ENCODE measurements at places on chromosomes 4 and X.

- no peak for DNase-seq
These were observed 847.8 kb downstream of the TRIML1 start for GRCh38 chr4:188987011-188987410.

- no peak for DNase-seq
These were observed 101.3 kb downstream of the DCHS2 start for GRCh38 chr4:154390324-154390723.

- no peak for DNase-seq
These were observed 77.8 kb downstream of the GRID2 start for GRCh38 chr4:92381616-92382015.

DNA sequence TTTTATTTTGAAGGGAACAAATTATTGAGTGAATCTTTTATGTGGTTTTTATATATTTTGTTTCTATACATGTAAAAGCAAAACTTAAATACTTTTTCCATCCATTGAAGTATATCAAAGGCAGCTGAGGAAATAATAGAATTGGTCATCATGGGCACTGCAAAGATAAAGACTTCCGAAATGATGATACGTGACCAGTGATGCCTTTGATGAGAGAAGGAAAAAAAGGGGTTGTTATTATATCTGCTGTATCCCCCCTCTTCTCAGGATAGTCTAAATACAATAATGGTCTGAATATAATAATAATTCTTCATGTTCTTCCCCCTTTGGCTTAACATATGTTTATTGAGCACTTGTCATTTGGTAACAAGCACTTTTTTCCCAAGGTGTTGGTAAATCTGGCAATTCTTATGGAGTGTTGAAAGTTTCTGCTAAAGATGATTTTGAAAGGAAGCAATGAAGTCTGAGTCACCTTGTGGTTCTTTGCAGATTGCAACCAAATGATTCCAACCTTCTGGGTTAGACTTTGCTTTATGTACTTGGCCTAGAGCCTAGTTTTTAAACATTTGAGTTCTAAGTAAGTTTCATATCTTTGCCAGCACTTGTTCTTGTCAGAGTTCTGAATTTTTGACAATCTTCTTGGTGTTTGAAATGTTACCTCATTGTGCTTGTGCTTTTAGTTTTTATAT, 60.8 kb downstream of the USP9X start:
- DNase-seq = no peak

GRCh38 chr4:2811830-2812611, 19.1 kb downstream of the SH3BP2 start:
- peak; percentile 55 for DNase-seq

- DNase-seq = no peak
These were observed 130.6 kb downstream of the IL1RAPL1 start for GRCh38 chrX:28717864-28718263.

DNA sequence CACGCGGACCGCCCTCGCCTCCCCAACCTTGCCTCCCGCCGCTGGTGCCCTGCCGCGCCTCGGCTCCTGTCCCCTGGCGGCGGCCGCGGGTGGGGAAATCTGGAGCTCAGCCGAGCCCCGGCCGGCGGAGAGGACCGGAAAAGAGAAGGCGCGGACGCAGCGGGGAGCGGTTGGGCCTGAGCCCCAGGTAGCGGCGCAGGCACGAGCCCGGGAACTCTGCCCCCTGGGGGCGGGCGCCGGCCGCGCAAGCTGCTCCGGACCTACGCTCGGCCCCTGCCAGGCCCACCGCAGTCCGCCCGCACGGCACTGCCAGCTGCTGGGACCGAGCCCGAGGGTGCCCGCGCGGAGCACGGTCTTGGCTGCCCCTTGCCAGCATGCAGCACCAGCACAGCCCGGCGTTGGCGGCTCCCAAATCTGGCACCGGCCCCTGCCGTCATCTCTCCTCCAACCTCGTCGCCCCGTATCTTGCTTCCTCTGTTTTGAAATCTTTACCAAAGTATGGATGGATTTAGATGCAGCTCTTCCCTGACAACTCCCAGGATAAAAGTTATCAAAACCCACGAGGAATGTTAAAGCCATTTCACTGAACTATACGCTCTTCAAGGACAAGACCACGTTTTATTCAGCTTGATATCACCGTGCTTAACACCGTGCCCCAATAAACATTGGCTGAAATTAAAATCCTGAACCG, at the start of gene PRSS12:
Gene PRSS12, minus strand, starts transcription at position 161 of the 691 bp plus-strand sequence. CDS start 283 bp downstream, outside the sequence.
- DNase-seq = peak; percentile 56

- no peak for DNase-seq
These were observed 1544.6 kb downstream of the C4orf33 start for GRCh38 chr4:130640592-130640991.

- no peak for DNase-seq
These were observed 365.7 kb downstream of the PPP3CA start for GRCh38 chr4:100981447-100982204.

GRCh38 chr4:132114885-132115284, 1034.2 kb upstream of the PCDH10 start:
- no peak for DNase-seq

- DNase-seq = no peak
These were observed 40.4 kb downstream of the NSG1 start for GRCh38 chr4:4427121-4427870.

- no peak for DNase-seq
These were observed 20.2 kb downstream of the CNGA2 start for GRCh38 chrX:151754641-151755215.

- no peak for DNase-seq
These were observed 261.5 kb downstream of the IL1RAPL1 start for GRCh38 chrX:28848707-28849106.

DNA sequence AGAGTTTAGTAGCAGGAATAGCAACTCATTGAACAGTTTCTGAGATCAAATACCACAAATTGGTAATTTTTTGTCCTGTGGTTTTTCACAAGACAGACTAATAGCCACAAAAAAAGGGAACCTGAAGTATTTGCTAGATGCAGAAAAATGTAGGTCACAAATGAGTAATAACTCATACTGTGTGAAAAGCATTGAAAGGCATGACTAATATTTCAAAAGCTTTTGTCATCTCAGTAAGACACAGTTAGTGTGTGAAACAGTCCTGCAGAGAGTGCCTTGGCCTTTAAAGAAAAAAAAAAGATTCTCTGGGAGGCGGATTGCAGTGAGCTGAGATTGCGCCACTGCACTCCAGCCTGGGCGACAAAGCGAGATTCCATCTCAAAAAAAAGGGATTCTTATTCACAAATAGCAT, 31.4 kb upstream of the SLC25A31 start:
- no peak for DNase-seq

DNA sequence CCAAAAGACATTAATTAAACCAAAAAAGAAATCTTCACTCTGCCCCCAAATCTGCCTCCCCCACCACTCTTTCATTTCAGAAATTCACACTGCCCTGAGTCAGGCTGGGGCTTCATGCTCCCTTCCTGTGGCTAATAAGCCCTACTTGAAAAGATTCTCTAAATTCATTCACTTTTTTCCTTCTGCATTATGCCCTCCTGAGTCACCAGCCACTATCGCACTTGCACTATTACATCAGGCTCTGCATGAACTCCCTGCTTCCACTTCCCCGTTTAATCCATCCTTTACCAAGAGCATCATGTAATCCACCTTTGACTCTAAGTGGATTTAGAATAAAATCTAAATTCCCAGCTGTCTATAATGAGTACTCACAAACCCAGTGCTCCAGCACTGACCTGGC, 295.4 kb upstream of the KLF3 start:
- DNase-seq = no peak

- DNase-seq = no peak
These were observed 11.2 kb downstream of the CSTF2 start for GRCh38 chrX:100831219-100831946.

- DNase-seq = no peak
These were observed 74.1 kb upstream of the PPP3CA start for GRCh38 chr4:101421386-101421785.

- DNase-seq = no peak
These were observed 59.0 kb downstream of the ELF4 start for GRCh38 chrX:130051176-130051845.

GRCh38 chr4:126843492-126844067, 789.2 kb upstream of the INTU start:
- DNase-seq = no peak

DNA sequence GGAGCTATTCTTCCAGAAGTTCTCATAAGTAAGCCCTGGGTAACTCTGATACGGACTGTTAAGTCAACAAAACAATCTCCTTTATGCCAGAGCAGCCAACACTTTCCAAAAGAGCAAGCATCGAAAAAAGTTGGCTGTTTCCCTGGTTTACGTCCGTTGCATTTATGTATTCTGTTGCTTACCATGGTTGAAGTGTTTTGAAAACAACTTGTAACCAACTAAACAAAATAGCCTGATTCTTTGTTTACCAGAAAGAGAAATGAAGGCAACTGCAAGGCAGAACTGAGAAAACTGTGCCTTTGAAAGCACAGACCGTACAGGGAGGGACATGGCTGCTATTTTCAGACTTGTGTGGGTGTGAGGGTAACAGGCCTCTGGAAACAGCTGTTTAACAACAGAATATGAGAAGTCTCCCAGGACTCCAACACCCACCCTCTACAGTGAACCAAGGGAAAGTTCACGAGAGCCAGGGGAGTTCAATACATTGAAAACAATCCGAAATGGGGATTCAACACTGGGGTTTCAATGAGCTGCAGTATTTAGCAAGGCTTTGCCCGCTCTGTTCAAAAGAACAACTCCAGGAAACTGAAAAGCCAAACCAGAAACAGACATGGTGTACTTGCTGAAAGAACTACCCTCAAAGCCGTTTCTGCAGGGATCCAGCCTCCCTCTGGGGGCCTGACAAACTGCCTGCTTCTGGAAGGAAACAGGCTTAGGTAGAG, 95.8 kb upstream of the EGFL6 start:
- no peak for DNase-seq

- no peak for DNase-seq
These were observed 94.1 kb upstream of the HPRT1 start for GRCh38 chrX:134365904-134366303.

DNA sequence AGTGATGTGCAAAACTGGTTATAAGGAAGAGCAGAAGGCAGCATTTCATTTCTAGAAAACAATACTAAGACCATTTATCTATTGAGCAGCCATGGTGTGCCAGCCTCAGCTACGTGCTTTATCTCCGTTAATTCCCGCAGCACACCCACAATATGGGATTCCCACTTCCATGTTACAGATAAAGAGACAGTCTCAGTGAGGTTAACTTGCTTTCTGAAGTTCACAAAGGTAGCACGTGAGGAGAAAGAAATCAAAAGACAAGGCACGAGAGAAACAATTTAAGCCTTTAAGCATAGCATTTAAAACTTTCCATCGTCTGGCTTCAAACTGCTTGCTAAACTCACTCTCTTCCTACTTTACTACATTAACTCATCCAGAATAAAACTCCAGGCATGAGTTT, 8.0 kb upstream of the RPL34 start:
- DNase-seq = no peak

DNA sequence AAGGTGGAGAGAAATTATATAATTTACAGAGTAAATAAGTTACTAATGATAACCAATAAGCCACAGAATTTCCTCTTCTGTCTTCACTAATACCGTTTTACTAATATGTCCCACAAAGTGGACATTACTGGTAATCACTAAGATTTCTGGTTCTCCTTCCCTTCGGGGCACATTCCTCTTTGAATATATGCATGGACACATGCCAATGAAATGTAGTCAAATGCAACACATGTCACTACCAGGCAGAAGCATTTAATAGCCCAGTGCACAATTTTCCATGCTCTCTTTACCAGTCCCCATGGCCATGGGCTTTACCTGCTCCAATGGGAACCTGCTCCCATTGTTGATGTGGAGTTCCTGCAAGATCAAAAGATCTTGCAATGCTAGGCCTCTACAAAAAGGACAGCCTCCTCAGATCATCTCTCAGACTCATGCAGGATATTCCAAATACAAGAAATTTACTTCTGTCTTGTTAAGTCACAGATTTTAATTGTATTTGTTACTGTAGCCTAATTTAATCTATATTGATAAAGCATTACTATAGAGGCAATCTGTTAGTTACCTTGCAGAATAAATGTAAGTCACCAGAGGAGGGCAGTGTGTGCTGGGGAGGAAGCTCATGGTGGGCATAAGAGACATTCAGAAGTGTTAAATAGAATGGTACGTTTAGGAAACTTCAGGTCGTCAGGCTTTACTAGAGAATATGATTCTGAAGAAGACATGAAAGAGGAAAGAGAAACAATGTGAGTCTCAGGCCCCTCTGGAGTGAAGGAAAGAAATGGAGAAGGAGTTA, 37.1 kb upstream of the INPP4B start:
- no peak for DNase-seq

- DNase-seq = no peak
These were observed 405.7 kb upstream of the GALNT7 start for GRCh38 chr4:172762895-172763294.

- no peak for DNase-seq
These were observed 32.1 kb upstream of the PARM1 start for GRCh38 chr4:74900862-74901261.

DNA sequence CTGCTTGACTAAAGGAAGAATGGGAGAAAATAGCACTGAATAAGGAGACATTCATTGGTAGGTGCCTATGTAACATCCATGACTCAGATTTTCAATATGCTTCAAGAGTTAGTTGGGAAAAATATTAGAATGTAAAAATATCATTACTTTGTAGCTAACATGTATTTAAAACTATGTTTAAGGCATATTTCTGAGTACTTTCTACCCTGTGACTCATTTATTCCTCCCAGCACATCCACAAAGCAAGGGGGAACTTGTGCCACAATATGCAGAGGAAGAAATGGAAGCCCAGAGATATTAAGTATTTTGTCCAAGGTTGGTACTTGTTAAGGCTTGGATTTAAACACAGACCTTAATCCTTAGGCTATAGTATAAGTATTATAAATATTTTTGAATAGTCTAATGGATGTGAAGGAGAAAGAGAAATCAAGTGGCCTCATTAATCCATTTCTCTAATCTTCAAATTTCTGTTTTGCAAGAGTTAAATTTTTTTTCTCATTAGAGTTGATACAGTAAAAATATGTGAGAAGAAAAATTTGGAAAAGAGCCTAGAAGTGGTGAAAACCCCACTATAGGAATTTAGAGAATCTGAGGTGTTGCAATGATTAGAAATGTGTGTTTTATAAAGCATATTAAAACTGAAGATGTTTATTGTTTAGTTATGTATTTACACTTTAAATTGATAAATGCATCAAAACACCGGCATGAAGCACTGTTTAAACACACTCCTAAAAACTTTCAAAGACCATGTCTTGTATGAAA, 149.3 kb upstream of the GYPA start:
- DNase-seq = no peak

- DNase-seq = no peak
These were observed 16.1 kb downstream of the CPEB2 start for GRCh38 chr4:15018361-15018760.

- DNase-seq = peak; percentile 71
These were observed 29.5 kb downstream of the MSL3 start for GRCh38 chrX:11787564-11787963.

DNA sequence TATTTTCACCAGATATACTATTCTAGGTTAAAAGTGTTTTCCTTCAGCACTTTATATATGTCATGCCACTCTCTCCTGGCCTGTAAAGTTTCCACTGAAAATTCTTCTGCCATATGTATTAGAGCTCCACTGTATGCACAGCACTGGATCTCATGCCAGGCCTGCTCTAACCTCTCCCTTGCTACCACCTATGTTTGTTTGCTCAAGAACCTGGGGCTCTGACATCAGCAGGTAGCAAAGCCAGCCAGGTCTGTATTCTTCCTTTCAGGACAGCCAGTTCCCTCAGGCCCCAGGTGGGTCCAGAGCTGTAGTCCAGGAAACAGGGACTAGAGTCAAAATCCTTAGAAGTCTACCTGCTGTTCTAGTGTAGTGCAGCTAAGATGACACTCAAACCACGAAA, 19.1 kb upstream of the MUC7 start:
- DNase-seq = no peak
